CD14-positive monocyte (primary cell): ENCODE measurements at places on chromosomes 1 and 21.
A peak's percentile ranks its signal among the peaks of the same experiment; 100 is the strongest.

- H3K36me3 ChIP-seq: peaks cover 4% of the 10 kb centered on the region
- no peak overlapping the region for H3K27ac ChIP-seq
- no peaks in the 10 kb centered on the region for H3K4me1 ChIP-seq
- DNase-seq: no peak
- H3K27me3 ChIP-seq: no peaks in the 10 kb centered on the region
- H3K4me3 ChIP-seq: no peak overlapping the region
Measured at GRCh38 chr1:97423403-97423802, 497.4 kb downstream of the DPYD start.

DNA sequence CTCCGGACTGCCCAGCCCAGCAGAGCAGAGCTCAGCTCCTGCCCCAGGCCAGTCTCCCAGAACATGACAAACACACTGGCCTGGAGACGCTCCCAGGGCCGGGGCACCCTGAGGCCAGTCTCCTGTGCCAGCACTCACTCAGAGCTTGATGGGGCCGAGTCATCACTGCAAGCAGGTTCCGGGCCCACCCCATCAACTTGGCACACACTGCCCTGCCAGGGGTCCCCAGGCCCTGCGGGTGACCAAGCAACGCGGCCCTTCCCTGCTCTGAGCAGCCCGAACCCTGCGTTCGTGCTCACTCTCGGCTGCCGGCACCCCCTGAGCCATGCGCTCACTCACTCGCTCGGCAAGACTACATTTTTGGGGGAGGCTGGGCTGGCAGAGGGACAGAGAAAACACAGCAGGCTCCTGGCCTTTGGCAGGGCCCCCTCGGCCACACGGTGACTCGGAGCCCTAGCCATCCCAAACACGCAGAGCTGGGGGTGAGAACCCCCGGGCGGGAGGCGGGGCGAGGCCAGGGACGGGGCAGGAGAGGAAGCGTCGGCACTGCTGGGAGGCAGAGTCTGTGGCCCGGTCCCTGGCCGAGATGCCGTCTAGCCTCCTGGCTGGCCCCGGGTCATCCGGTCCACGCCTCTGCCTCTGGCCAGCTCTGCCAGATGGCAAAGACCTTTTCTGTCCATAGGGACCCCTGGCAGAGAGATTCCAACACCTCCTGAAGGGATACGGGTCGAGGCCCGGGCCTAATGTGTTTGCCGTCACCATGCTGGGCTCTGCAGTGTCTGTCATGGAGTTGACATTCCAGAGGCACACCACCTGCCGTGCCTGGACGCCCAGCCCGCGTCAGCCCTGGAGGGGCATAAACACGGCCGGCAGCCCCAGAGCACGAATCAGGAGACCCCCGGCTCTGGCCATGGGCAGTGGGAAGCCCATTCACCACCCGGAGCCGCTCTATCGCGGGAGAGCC is 68.0 kb downstream of the MEGF6 start:
- no peak overlapping the region for H3K27ac ChIP-seq
- no peaks in the 10 kb centered on the region for H3K27me3 ChIP-seq
- no peaks in the 10 kb centered on the region for H3K36me3 ChIP-seq
- H3K4me3 ChIP-seq: no peak overlapping the region
- no peaks in the 10 kb centered on the region for H3K4me1 ChIP-seq

- peaks cover 42% of the 10 kb centered on the region for H3K27me3 ChIP-seq
- peak overlapping the region; percentile 38 for H3K4me3 ChIP-seq
- peaks cover 24% of the 10 kb centered on the region for H3K4me1 ChIP-seq
Measured at GRCh38 chr1:11654939-11655808, 497 bp downstream of the FBXO44 start.

DNA sequence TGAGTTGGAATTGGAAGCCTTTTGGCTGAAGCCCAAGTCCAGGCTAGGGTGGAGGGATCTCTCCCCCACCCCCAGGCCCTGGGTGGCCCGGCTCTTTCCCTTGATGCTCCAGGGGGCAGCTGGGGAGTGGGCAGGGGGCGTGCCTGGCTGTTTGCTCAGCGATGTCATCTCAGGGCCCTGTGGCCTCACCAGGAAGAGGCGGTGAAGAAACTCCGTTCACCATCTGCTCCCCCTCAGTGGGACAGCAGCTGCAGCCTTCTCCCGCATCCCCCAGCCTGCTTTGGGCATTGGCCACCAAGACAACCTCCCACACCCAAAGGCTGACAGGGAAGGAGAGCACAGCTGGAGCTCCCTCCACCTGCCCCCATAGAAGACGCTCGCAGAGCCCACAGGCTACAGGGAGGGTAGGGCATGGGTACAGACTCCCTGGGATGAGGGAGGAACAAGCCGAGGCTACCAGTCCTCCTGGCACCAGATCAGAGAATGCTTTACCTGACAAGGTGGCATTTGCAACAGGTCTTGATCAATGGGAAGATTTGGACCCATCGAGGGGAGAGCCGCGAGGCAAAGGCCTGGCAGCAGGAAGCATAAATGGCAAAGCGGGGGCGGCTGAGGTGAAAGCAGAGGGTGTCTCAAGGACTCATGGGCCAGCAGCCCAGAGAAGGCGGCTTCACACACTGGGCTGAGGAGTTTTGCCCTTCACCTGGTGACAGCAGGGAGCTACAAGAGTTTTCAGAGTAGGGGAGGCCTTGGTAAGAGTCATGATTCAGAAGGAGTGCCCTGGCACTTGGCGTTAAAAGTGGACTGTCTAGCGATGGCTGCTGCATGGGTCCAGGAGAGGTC is 6.5 kb upstream of the GUCA2A start:
- H3K27ac ChIP-seq: no peak overlapping the region
- no peak overlapping the region for H3K4me3 ChIP-seq
- H3K36me3 ChIP-seq: no peaks in the 10 kb centered on the region
- DNase-seq: no peak

GRCh38 chr1:202852163-202852904 is 36.6 kb downstream of the RABIF start:
- H3K36me3 ChIP-seq: no peaks in the 10 kb centered on the region
- H3K27me3 ChIP-seq: no peaks in the 10 kb centered on the region
- H3K4me3 ChIP-seq: no peak overlapping the region
- DNase-seq: peak; percentile 43
- peaks cover 18% of the 10 kb centered on the region for H3K4me1 ChIP-seq
- no peak overlapping the region for H3K27ac ChIP-seq

- H3K27ac ChIP-seq: no peak overlapping the region
- no peak for DNase-seq
- no peaks in the 10 kb centered on the region for H3K27me3 ChIP-seq
- H3K4me1 ChIP-seq: peaks cover 4% of the 10 kb centered on the region
- H3K36me3 ChIP-seq: no peaks in the 10 kb centered on the region
Measured at GRCh38 chr1:157091186-157091585, 8.4 kb downstream of the ETV3L start.

DNA sequence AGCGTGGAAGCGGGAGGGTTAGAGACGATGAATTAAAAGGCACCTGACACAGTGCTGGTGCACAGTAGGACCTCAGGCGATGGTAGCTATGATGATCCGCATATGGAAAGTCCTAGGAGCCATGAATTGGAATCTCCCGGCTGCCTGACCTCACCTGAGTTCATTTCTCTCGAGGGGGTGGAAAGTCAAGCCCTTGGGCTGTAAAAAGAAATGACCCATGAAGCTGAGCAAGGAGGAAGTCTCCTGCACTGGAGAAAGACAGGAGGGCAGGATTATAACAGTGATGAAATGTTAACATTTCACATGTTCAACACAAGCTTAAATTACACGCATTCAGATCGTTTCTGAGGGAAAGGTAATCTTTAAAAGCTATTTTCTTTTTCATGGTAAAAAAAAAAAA is 481.2 kb downstream of the MATN1 start:
- H3K27me3 ChIP-seq: no peaks in the 10 kb centered on the region
- no peak overlapping the region for H3K27ac ChIP-seq
- DNase-seq: no peak
- no peak overlapping the region for H3K4me3 ChIP-seq
- no peaks in the 10 kb centered on the region for H3K36me3 ChIP-seq
- no peaks in the 10 kb centered on the region for H3K4me1 ChIP-seq

GRCh38 chr21:35351434-35351833 is 302.3 kb upstream of the RUNX1 start:
- H3K4me1 ChIP-seq: no peaks in the 10 kb centered on the region
- no peak overlapping the region for H3K4me3 ChIP-seq
- DNase-seq: no peak
- H3K36me3 ChIP-seq: no peaks in the 10 kb centered on the region

DNA sequence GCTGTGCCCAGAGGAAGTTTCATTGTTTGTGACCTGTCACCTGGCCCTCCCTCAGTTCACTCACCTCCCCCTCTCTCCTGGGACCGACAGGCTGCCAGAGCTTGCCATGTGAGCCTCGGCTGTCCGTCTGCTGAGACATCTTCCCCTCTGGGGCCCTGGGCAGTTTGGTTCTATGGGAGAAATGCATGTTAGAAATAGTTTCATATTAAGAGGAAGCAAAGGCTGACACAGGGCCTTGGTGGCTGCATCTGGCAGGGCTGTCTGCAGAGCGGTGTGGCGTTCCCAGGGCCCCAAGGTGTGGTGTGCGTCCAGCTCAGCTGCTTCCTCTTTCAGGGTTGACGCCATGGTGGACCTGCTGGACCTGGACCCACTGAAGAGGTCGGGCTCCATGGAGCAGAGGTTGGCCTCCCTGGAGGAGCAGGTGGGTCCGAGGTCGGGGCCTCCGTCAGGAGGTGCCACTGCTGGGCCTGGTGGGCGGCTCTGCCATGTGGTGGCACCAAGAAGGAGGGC is 31.9 kb upstream of the LRRC3 start:
- H3K27ac ChIP-seq: no peak overlapping the region
- no peaks in the 10 kb centered on the region for H3K4me1 ChIP-seq
- no peak for DNase-seq
- no peak overlapping the region for H3K4me3 ChIP-seq

DNA sequence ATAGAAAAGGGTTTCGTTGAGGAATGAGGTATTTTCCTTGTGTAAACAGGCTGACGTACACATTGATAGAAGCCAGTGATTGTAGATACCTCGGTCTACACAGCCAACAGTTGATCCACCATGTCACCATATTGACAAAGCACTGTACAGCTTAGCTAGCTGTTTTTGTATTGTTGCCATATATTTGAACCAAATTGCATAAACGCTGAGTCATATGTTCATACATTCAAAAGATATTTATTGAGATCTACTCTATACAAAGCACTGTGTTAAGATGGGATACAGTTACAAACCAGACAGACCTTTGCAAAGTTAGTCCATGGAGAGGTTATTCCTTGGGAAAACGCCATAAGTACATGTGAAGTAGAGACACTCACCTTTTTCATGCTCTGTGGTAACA is 132.4 kb upstream of the ATP1B1 start:
- no peaks in the 10 kb centered on the region for H3K4me1 ChIP-seq
- H3K27me3 ChIP-seq: no peaks in the 10 kb centered on the region
- no peak overlapping the region for H3K27ac ChIP-seq
- no peak for DNase-seq
- H3K4me3 ChIP-seq: no peak overlapping the region

DNA sequence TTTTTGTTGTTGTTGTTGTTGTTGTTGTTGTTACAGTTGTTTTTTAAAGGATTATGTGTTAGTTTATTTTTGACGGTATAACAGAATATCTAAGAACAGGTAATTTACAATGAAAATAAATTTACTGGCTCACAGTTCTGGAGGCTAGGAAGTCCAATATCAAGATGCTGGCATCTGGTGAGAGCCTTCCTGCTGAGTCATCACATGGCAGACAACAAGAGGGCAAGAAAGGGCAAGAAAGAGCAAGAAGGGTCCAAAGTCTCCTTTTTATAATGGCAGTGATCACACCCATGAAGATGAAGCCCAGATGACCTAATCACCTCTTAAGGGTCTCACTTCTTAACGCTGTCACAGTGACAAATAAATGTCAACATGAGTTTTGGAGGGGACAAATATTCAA is 142.1 kb downstream of the NEGR1 start:
- H3K36me3 ChIP-seq: no peaks in the 10 kb centered on the region
- DNase-seq: no peak
- H3K4me1 ChIP-seq: no peaks in the 10 kb centered on the region
- no peaks in the 10 kb centered on the region for H3K27me3 ChIP-seq
- H3K27ac ChIP-seq: no peak overlapping the region
- no peak overlapping the region for H3K4me3 ChIP-seq

- H3K4me3 ChIP-seq: no peak overlapping the region
- no peaks in the 10 kb centered on the region for H3K36me3 ChIP-seq
- DNase-seq: no peak
- H3K27ac ChIP-seq: no peak overlapping the region
Measured at GRCh38 chr1:1208713-1209433, 2.5 kb upstream of the TNFRSF18 start.

DNA sequence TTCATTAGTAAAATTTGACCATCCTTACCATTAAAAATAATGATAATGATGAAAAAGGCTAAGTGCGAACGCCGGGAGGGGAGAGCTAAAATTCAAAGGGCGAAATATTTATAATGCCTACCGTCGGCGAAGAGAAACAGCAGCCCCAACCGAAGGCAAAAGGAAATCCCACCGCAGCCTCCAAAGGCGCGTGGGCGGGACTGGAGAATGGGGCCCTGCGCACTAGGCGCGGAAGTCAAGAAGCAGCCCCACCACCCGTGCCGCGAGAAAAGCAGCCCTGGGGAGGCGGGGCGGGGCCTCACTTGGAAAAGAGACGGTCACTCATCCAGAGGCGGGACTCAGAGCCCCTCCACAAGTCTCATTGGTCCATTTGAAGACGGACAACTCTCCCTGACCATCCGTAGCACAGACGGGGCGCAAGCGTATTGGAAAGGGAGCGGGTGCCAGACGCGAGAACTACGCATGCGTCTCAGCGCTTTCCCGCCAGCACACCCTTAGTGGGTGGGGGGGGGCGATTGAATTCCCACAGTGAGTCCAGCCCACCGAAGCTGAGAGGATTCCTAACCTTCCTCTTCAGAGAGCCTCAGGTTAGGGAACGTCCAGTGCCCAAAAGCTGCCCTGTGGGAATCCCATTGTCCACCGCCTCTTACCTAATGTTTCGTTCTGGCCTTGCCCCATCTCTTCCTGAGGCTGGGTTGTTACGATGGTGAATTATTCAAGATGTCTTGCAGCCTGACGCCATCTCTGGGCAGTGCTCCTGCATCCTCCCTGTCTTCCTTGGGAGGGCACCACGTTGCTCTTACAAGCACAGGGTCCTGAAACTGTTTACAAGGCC is 19.0 kb downstream of the MTX1 start:
- no peaks in the 10 kb centered on the region for H3K27me3 ChIP-seq
- H3K4me1 ChIP-seq: peaks cover 54% of the 10 kb centered on the region
- H3K27ac ChIP-seq: peak overlapping the region; percentile 58
- H3K36me3 ChIP-seq: no peaks in the 10 kb centered on the region
- peak overlapping the region; percentile 87 for H3K4me3 ChIP-seq
- DNase-seq: peak; percentile 97

DNA sequence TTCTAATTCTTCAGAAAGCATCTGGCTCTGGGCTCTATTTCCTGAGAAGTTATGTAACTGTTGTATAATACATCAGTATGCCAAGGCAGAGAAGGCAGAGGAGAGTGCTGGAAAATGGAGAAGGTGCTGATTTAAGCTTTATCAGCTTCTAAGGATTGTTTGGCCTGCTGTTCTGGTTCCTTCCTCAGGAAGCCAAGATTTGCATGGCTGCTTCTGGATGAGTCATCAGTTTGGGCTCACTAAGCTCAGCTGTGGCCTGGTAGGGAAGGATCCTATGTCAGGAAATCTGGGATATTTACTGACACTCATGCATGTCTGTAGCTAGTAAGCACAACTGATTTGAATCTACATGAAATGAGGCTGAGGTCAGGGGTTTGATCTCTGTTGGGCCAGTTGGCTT is 73.2 kb upstream of the ADGRL4 start:
- no peak for DNase-seq
- H3K4me3 ChIP-seq: no peak overlapping the region
- no peaks in the 10 kb centered on the region for H3K4me1 ChIP-seq
- H3K27ac ChIP-seq: no peak overlapping the region
- H3K27me3 ChIP-seq: no peaks in the 10 kb centered on the region
